ENCODE measurements at places on chromosomes 16 and 17.

DNA sequence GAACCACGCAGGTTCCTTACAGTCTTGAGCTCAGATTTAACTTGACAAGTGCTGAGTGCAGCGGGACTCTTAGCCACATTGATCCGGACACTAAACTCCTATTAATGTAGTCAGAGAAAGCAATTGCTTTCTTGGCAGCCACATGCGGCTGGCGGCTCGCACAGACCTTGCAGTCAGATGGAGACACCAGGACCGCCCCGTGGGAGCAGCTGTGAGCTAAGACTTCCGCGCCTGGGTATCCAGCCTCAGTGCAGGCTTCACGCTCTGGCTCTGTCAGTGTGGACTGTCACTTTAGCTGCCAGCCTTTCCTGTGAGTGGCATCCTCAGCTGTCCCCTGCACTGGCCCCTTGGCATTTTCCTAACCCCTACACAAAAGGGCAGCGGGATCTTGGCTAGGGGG, 80.9 kb upstream of the NLRP1 start:
- DNase-seq, result no peak

- DNase-seq, result no peak
Measured at GRCh38 chr16:50833929-50834328, 92.0 kb downstream of the CYLD start.

GRCh38 chr16:80007231-80007630, 406.7 kb upstream of the MAF start:
- DNase-seq, result no peak

DNA sequence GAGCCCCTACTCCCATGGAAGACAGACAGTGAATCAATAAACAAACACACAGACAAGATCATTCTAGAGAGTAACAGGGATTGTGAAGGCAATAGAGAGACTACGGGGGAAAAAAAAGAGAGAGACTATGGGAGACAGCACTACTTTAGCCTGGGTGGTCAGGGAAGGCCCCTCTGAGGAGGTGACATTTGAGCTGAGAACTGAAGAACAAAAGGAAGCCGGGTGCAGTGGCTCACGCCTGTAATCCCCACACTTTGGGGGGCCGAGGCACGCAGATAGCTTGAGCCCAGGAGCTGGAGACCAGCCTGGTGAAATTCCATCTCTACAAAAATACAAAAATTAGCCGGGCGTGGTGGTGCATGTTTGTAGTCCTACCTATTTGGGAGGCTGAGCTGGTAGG, 29.2 kb downstream of the SALL1 start:
- DNase-seq, result no peak
